ENCODE measurements at places on chromosomes 7 and 10.

GRCh38 chr7:85474234-85474633, 287.4 kb upstream of the SEMA3D start:
- no peak for DNase-seq

DNA sequence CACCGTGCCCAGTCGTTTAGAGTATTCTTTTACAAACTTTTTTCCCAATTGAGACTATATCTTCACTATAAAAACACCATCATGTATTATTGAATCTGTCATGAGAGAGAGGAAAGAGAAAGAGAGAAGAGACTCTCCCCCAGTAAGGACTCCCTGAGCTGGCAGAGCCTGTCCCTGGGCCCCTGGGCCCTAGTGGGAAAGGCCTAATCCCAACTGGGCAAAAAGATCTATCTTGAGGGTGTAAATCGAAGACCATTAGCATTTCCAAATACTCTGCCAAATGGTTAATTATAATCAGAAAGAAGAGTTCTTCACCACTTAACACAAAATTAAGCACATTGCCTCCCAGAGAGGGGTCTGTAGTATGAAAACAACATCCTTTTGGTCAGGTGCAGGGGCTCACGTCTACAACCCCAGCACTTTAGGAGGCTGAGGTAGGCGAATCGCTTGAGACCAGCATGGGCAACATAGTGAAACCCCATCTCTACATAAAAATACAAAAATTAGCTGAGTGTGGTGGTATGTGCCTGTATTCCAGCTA, 108.2 kb downstream of the SKIDA1 start:
- no peak for DNase-seq

DNA sequence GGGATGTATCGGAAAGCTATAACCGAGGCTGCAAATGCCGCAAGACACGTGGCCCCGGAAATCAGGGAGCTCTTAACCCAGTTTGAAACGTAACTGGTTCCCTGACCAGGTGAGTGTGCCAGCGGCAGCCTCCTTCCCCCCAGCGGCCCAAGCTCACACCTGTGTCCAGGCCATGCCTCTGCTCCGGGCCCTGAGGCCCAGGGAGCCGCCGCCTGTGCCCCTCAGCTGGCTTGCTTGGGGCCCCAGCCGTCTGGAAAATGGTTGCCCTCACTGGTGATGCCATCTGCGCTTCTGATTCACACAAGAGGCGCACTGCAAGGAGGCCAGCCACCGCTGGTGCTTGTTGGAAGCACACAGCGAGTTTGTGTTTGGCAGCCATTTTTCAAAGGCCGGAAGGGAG, 9.2 kb downstream of the PWWP2B start:
- no peak for DNase-seq

GRCh38 chr7:37943905-37944736, 23.7 kb downstream of the EPDR1 start:
- no peak for DNase-seq

- no peak for DNase-seq
Observed at GRCh38 chr10:99850021-99850766, 67.8 kb downstream of the ABCC2 start.

DNA sequence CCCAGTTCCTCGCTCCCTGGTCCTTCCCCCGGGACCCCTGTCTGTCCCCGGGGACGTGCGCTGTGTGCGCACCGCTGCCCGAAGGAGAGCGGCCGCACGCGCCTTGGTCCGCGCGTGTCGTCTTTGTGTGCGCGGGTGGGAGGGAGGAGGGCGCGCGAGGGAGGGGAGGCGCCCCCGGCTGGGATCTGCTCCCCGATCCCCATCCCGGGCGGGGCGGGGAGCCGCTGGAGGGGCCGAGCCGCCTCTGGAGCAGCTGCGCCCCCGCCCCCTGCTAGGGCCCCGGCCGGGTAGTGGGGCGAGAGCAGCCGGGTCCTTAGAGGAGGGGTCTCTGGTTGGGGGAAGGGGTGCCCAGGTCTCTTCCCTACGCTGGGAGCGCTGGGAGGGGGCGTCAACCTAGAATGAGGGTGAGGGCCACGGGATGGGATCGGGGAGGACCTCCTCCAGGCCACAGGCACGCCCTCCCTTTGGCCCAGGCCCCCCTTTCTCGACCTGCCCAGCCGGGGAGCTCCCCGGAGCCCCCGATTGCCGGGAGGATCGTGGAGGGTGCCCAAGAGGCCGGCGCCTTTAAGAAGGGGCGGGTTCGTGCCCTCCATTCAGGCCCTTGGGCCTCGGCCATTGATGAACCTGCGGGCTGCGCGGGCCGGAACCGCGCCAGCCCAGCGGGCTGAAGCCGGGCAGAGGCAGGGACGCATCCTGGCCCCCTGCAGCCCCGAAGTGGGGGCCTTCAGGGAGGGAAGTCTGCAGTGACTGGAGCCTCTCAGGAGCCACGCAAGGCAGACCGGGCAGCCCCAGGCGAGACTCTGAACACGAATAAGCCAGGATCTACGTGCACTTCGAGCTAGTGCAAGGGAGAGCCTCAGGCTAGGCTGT, 678 bp downstream of the SH2B2 start:
- no peak for DNase-seq

DNA sequence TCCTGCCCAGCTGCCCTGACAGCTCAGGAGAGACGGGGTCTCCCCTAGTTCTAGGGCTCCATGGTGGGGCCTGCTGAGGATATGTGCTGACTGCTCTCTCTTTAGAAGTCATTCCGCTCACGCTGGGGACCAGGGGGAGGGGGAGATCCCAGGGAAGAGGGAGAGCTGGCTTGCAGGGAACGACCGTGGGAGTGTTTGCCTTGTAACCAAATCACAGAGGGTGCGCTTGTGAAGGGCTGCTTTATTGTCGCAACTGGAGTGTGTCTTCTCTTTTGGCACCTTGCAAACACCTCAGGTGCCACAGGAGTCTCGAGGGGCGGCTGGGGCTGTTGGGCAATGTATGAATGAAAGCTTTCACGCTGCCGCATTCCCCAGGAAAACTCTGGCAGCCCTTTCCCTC, 531.3 kb upstream of the MKI67 start:
- no peak for DNase-seq

GRCh38 chr10:12193193-12193592, 2.5 kb downstream of the NUDT5 start:
- no peak for DNase-seq

- DNase-seq, result no peak
Observed at GRCh38 chr10:24214762-24215161, 5.8 kb downstream of the KIAA1217 start.

DNA sequence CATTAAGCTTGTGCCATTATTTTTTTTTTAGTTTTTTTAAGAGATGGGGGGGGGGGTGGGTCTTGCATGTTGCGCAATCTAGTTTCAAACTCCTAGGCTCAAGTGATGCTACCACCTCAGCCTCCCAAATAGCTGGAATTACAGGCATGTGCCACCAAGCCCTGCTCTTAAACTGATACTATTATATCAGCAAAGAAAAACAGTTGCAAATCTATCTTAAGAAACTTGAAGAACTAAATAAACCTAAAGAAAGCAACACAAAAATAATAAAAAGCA, 47.5 kb downstream of the BRAF start:
- no peak for DNase-seq

DNA sequence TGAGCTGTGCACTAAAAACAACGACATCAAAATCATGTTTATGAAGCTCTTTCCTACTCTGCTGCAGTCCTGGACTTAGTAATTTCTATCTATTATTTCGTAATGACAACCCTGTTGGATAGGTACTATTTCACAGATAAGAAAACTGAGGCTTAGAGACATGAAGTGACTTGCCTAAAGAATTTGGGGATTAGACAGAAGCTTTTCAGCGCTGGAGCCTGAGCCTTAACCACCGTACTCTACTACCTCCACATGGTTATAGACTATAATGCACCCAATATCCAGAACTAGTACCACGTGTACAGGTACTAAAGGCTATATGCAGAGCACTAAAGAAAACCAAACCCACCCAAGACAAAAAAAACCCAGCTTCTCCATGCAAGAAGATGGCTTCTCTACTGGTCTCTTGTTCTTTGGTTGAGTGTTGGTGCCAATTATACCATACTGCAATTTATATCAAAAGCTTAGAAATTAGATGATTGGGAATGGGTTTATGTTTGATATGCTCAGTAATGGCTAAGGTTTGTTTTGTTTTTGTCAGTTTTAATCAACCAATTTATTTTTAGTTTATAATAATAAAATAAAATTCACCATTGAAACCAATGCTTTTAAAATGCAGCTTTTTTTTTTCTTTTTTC, 6.5 kb upstream of the SNX10 start:
- no peak for DNase-seq

GRCh38 chr10:128579901-128580300, 453.7 kb upstream of the MKI67 start:
- DNase-seq, result no peak

- DNase-seq, result no peak
Observed at GRCh38 chr10:111323389-111323966, 246.6 kb downstream of the ADRA2A start.

DNA sequence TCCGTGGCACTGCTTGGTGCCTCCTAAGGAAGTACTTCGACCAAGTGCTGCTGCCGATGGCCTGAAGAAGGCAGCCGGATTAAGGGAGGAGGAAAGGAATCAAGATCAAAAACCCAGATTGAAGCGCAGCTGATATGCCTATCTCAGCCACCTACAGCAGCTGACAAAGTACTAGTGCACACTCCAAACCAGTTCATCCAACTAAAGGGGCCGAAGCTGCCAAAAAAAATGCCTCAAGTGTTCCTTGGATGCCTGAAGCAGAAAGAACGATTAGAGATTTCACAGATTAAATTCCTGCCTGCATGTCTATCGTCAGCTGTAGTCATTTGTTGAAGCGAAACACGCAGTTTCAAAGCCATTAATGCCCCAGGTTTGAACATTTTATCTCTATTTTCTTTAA, 65.7 kb downstream of the TNRC18 start:
- no peak for DNase-seq

- DNase-seq, result no peak
Observed at GRCh38 chr7:100085515-100085914, 3.3 kb upstream of the COPS6 start.

- no peak for DNase-seq
Observed at GRCh38 chr7:75723444-75723843, 15.3 kb downstream of the HIP1 start.

DNA sequence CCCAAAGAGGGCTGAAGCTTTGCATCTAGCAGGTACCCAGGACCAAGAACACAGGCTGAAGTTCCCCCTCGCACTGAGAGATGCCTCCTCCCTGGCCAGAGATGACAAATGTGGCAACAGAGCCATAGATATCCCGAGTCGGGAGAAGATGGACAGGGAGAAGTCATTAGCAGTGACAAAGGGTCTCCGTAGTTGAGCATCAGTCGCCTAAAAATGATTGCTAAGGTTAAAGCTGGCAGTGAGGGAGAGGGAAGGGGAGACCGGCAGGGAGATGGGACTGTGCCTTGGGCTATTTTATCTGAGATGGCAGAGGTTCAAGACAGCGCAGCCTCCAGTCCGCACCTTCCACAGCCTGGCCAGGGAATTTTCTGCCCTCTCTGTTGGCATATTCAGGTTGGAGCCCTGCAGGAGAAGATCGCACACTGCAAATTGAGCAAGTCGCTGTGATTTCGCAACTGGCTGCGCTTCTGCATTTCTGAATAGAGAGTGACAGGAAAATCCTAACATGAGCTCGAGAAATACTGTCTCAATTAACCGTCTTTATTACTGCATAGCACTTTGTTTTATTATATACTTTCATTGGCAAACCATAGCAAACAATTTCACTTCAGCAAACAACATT, 238.9 kb upstream of the GPR26 start:
- no peak for DNase-seq

GRCh38 chr10:119101366-119102098, 2.4 kb upstream of the DENND10 start:
- no peak for DNase-seq

- DNase-seq, result no peak
Observed at GRCh38 chr7:142961973-142962926, at the start of gene KEL. KEL (minus strand) TSS chr7:142962363; CDS start chr7:142962206, 157 bp downstream.

GRCh38 chr10:53939654-53940053, 861.4 kb downstream of the PCDH15 start:
- no peak for DNase-seq

DNA sequence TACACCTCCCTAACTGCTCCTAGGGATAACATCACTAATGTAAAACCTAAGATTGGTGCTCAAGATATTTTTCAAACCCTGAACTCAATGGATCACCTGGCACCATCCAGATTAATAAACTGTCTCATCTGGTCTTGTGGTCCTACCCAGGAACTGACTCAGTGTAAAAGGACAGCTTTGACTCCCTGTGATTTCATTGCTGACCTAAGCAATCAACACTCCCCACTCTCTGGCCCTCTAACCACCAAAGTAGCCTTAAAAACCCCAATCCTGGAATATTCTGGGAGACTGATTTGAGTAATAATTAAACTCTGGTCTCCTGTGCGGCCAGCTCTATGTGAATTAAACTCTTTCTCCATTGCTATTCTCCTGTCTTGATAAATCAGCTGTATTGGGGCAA, 6.2 kb upstream of the USP54 start:
- DNase-seq, result no peak

GRCh38 chr10:100723180-100723579, 22.2 kb upstream of the PAX2 start:
- no peak for DNase-seq

DNA sequence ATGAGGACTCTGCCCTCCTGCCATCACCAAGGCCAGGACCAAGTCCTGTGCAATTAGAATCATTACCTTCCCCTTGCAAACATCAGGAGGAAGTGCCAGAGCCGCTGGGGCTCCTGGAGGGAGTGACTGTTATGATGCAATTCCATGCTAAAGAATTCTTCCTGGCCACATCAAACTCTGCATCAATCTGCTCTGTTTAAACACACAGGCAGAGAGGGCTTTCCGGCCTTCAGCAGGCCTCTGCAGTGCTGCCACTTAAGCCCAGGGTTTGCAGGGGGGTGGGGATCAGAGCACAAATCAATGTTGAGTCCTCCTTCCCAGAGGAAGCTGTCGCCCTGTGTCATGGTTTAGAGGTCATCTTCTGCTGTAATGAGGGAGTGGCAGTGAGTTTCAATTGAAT, 58.1 kb downstream of the CTBP2 start:
- DNase-seq, result no peak

DNA sequence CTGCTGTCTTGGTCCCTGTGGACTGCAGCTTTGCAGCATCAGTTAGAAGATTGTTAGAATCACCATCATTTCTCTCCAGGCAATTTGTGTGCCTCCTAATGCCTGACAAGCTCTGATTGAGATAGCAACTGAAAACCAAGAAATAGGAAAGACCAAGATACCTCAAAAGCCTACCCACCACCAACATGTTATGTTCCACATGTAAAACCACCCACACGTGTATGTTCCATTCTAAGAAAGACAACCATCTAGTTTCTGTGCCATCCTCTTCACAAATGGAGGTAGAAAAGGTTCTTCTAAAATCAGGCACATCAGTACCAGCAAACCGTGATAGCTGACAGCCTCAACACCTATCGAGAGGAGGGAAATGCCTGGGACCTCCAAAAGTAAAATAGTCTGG, 46.9 kb downstream of the TASOR2 start:
- DNase-seq, result no peak

DNA sequence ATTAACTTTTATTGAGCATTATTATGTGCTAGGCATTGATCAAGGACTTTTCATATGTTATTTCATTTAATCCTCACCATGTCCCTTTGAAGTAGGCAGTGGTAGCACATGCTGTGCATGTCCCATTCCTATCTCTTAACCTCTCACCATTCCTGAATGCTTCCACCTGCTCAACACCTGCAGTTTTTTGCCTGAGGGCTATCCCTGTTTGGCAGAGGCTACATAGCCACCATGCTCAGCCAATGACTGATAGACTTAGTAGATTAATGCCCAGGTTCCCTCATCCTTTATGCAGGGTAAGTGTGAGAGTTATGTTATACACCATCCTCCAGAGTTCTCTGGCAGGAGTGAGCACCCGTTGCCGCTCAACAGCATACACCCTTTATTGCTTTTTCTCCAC, 387.8 kb downstream of the BBS9 start:
- no peak for DNase-seq
